ENCODE measurements at places on chromosomes 6 and 20. TPM values are rescaled to one million over a fixed set of nuclear protein-coding genes. Genes with fewer than 3 reads are reported as not detected.
A peak's percentile ranks its signal among the peaks of the same experiment; 100 is the strongest.

Gene TNNC2
- 23.7 TPM for polyA plus RNA-seq

Gene BPIFB6
- not detected for polyA plus RNA-seq

Gene PTCRA
- polyA plus RNA-seq, result not detected

Gene ZNF335
- polyA plus RNA-seq, result 12.1 TPM

Gene MTG2
- polyA plus RNA-seq, result 39.4 TPM

Gene OR2H2
- not detected for polyA plus RNA-seq

GRCh38 chr6:95117236-95117635 lies 460.1 kb upstream of the MANEA start:
- DNase-seq, result no peak

GRCh38 chr20:20499439-20499838 lies 131.5 kb downstream of the INSM1 start:
- DNase-seq, result no peak

GRCh38 chr6:147099974-147100373 lies 104.2 kb upstream of the STXBP5 start:
- no peak for DNase-seq

GRCh38 chr20:3160418-3160817 lies 753 bp upstream of the FASTKD5 start:
- no peak for DNase-seq

- no peak for DNase-seq
Observed at GRCh38 chr6:34300332-34300751, 51.5 kb upstream of the SMIM29 start.

- DNase-seq, result no peak
Observed at GRCh38 chr6:1726341-1726768, 116.6 kb downstream of the FOXC1 start.

GRCh38 chr6:1645466-1646185 lies 35.9 kb downstream of the FOXC1 start:
- DNase-seq, result no peak

GRCh38 chr6:127288705-127289104 lies 22.0 kb downstream of the RNF146 start:
- no peak for DNase-seq

DNA sequence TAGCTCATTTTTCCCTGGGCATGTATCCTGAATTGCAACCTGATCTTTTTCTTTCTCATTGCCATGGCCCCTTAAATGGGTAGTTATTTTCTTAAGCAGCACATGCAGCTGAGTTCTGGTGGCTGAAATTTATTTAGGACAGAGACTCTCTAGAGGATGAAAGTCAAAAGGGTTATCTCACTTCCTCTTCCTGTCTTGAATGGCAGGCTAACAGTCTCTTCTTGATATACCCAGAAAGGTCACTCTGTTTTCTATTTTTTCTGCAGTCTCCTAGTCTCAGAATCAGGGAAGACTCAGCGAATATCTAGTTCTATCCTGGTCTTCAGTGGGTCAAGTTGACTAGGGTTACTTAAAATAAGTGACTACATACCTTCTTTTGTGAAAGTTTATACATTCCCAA lies 243.3 kb downstream of the EPHA7 start:
- DNase-seq, result no peak

GRCh38 chr6:5869676-5870075 lies 137.0 kb downstream of the NRN1 start:
- no peak for DNase-seq

DNA sequence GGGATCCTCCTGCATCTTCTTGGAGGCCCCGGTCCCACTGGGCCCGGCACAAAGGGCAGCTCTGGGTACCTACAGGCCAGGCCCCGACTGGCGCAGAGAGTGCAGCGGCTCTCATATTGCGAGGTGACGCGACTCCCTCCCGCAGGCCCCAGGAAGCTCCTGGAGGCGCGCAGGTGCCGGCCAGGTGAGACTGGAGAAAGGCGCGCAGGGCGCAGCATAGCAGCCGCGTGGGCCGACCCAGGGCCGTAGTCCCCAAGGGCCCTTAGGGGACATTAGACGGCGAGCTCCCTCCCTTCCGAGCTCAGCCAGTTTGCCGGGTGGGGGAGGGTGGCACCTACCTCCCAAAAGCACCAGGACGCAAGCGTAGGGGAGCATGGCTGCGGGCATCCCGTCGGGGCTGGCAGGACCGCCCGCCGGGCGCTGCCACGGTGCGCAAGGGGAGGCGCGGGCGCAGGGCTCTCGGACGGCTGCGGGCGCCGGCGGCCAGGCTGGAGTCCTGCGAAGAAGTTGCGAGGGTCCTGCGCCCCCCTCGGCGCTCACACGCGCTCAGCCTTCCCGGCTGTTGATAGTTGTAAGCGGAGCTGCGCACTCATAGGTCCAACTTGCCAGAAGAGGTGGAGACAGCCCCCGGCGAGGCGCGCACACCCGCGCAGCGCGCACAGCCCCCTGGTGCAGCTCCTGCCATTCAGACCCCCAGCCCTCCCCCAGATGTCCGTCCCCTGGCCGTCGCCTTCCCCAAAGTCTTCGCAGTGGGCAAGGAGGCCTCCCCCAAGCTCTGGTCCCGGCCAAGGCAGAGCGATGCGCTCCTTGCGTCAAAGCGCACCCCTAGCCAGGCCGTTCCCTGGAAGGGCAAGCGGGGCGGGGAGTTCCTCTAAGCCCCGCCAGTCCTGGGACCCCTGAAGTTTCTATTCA lies 622 bp downstream of the APCDD1L start:
- DNase-seq, result peak; percentile 23

DNA sequence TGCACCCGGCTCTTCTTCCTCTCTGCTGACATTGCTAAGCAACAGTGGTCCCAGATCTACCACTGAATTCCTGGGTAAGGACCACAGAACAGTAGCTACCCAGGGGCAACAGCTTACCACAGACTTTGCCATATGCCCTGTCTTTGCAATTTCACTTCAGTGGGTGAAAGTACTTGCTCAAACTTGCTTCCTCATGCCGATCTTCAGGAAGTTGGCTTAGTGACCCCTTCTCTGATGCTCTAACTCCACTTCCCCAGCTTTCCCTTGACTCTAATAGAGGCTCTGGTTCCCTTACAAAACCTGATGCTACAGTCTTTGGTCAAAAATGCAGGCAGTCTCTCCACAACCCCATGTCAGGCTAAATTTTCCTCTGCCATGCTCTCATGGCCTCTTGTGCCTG lies 3.3 kb upstream of the TAAR5 start:
- no peak for DNase-seq

Measured in small intestine (tissue), 16 donors.